HFFc6 (cell line): ENCODE measurements at places on chromosomes 7 and 10. TPM values are rescaled to one million over a fixed set of nuclear protein-coding genes. Genes with fewer than 3 reads are reported as not detected.

DNA sequence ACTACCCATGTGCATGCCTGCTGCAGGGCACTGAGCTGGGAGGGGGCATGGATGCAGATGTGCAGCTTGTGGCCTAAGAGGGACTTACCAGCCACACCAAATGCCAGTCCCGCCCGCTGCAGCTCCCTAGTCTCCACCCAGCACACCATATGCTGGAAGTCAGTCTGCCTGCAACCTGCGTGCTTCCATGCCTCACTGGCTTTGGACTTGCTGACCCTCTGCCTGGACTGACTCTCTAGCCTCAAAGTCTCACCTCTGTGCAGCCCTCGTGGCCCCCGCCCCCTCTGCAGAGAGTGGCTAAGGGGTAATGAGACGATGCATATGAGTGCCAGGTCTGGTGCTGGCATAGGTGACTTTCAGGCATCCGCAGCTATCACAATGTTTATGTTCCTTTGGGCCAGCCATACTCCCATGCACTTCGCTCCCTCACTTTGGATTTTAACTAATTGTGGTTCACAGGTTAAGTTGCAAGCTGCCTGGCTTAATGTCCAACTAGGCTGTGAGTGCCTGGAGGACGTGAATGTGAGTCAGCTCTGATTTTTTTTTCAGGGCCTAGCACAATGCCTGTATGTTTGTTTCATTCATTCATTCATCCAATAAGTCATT is 21.7 kb downstream of the TRIM8 start:
- H3K4me1 ChIP-seq = peaks cover 21% of the 10 kb centered on the region
- H3K36me3 ChIP-seq = no peaks in the 10 kb centered on the region
- no peak overlapping the region for H3K27ac ChIP-seq
- H3K27me3 ChIP-seq = peaks cover 2% of the 10 kb centered on the region
- DNase-seq = no peak
- no peak overlapping the region for H3K4me3 ChIP-seq

DNA sequence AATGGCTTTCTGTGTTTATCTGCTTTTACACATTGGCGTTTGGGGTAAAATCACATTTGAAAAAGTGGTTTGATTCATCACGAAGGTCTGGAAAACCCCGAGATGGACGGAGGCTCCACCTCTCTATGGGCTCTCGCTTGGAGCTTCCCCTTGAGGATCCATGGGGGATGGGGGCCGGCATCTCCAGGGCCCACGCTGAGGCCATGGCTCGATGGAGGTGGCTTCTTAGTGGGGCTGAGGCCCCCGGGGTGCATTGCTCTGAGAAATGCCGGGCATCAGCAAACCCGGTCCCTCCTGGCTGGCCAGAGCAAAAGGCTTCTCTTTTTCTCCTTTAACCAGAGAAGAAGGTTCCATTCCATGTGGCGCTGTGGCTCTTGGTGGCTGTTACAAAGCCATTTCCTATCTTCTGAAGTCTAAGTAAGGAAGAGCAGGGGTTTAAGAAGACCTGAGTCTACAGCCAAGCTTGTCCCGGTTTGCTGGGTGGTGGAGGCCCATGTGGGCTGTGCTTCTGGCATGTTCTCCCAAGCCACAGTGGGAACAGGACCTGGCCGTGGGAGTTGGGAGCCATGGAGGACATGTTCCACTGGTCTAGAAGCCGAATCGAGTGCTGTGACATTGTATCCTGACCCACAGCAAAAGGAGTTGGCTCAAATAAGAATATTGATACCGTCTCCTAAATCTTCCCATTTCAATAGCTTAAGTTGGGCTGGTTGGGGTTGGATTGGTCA is 243.5 kb upstream of the PITRM1 start:
- no peak overlapping the region for H3K4me3 ChIP-seq
- H3K27ac ChIP-seq = no peak overlapping the region
- peaks cover 7% of the 10 kb centered on the region for H3K36me3 ChIP-seq
- DNase-seq = no peak
- peaks cover 25% of the 10 kb centered on the region for H3K27me3 ChIP-seq
- H3K4me1 ChIP-seq = no peaks in the 10 kb centered on the region

DNA sequence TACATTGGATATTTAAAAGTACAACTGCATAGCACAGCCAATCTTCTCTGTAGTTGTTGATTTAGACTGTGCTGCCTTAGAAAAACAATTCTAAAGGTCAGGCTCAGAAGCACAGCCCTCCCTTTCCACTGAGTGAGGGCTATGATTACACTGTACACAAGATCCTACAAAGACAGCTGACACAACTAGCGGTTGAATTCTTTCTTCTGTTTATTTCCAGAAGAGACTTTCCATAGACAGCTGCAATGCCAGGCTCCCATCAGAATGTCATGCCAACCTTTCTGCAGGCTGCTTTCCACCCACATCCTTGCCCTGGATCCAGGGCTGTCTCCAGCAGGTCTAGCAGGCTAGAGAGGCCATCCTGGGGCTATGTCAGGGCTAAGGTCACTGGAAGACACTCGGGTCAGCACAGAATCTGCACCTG is 39.3 kb downstream of the FAM13C start:
- peaks cover 3% of the 10 kb centered on the region; the same call in 1 of the 2 replicates for H3K27me3 ChIP-seq
- no peaks in the 10 kb centered on the region for H3K4me1 ChIP-seq
- DNase-seq = no peak
- no peaks in the 10 kb centered on the region for H3K36me3 ChIP-seq
- H3K4me3 ChIP-seq = no peak overlapping the region

DNA sequence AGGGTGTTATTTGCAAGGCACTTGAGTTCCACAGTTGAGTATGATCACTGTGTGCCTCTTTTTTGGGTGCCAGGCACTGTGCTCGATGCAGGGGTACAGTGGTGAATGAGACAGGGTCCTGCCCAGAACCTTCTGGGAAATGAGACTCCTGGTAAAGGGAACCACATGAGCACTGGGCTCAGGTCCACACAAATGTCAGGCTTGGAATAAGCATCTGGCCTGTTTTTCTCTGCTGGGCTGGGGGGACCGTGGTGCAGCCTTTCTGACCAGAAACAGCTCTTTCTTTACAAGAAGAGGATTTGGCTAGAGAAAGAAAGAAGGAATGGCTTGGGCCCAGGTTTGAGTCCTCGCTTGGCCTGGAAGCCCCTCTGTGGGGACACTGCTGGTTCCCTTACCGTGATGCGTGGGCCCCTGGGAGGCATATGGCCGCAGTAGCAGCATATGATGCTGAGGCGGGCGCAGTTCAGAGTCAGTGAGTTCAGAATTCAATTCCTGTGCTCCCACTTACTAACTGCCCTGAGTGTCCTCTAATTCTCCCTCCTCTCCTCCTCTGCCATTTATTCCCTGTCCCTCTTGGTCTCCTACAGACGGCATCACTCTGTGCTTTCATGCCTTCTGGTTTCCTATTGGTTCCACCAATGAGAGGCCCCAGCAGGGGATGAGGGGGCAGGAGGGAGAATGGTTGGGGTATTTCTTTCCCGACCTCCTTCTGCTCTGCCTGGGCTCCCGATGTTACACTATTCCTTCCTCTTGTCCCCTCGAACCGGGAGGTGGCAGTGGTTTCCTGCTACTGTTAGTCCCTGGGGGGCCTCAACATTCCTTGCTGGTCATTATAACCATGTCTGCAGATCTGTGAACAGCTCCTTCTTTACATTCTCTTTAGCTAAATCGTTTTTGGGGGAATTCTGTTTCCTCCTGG is 9.6 kb upstream of the KCP start:
- no peaks in the 10 kb centered on the region for H3K36me3 ChIP-seq
- no peak for DNase-seq
- peaks cover 62% of the 10 kb centered on the region for H3K27me3 ChIP-seq
- H3K4me1 ChIP-seq = peaks cover 5% of the 10 kb centered on the region; the same call in 1 of the 2 replicates

- H3K4me1 ChIP-seq = no peaks in the 10 kb centered on the region
- H3K27me3 ChIP-seq = peaks cover 8% of the 10 kb centered on the region; the same call in 1 of the 2 replicates
- no peak overlapping the region for H3K27ac ChIP-seq
- DNase-seq = no peak
- H3K4me3 ChIP-seq = no peak overlapping the region
- H3K36me3 ChIP-seq = no peaks in the 10 kb centered on the region
Measured at GRCh38 chr7:106895246-106895864, 30.3 kb downstream of the PIK3CG start.

DNA sequence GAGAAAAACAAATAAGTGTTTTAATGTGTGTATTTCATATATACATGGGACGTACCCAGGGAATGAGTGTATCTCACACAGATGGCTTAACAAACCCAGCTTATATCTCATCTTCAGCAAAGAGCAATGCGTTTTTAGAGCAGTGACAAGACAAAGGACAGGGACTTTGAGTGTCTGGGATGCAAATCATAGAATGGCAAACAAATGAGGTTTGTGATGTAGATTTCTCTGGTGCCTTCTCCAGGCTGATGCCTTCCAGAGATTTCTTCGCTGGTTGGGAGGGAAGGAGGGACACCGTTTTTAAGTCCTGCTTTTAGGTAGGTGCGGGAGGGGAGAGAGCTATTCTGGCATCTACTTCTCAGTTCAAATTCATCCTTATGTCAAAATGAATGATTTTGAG is 16.6 kb downstream of the LANCL2 start:
- H3K36me3 ChIP-seq = peaks cover 50% of the 10 kb centered on the region
- peaks cover 4% of the 10 kb centered on the region for H3K27me3 ChIP-seq
- H3K4me1 ChIP-seq = peaks cover 18% of the 10 kb centered on the region
- H3K27ac ChIP-seq = no peak overlapping the region
- no peak overlapping the region for H3K4me3 ChIP-seq

DNA sequence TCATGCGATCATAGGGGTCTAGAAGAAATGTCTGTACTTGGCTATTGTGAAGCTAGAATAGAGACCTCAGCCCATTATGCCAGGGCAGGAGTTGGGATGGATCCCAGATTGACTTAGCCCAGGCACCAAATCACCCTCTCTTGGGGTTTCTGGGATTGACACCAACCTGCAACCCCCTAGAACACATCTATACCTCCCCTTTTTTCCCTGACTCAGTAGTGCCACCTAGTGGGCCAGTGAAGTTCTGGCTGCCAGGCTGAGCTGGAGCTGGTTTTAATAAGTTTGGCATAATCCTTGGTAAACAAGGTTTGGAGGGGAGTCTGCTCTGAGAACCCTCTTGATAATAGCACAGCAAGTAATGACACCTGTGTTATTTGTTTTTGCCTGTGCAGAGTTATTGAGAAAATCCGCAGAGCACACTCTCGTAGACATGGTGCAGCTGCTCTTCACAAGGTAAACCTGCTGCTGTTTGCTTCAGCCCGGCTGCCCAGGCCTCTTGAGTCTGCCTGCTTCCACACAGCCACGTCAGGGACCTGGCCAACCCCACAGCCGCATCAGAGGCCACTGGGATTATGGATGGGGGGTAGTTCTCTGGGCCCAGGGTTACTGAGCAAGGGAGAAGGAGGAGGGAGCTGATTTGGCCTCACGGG is 43.3 kb upstream of the NFKB2 start:
- H3K36me3 ChIP-seq = peaks cover 13% of the 10 kb centered on the region
- no peaks in the 10 kb centered on the region; the same call in 1 of the 2 replicates for H3K27me3 ChIP-seq
- H3K27ac ChIP-seq = no peak overlapping the region
- no peaks in the 10 kb centered on the region for H3K4me1 ChIP-seq

The NME8 gene
- not detected in 3 replicates for total RNA-seq

The PKD2L1 gene
- total RNA-seq = not detected in 3 replicates
